ENCODE measurements at places on chromosomes 5 and 9.

DNA sequence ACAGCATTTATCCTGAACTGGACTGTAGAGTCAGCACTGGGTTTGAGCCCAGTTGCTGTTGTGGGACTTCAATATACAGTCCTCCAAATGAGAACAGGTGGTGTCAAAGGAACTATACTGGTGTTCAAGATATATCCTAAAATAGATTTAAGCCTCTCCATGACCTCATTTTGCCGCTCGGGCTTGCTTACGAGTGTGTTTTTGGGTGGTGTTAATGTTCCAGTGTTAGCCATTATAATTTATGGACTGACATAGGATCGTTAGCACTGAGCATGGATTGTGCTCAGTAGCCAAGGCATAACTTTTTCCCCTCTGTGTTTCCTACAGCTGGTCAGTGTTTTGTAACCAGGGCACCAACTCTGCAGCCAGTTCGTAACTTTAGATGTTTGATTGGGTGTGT is 306.6 kb downstream of the SPATA31D1 start:
- no peak for DNase-seq

DNA sequence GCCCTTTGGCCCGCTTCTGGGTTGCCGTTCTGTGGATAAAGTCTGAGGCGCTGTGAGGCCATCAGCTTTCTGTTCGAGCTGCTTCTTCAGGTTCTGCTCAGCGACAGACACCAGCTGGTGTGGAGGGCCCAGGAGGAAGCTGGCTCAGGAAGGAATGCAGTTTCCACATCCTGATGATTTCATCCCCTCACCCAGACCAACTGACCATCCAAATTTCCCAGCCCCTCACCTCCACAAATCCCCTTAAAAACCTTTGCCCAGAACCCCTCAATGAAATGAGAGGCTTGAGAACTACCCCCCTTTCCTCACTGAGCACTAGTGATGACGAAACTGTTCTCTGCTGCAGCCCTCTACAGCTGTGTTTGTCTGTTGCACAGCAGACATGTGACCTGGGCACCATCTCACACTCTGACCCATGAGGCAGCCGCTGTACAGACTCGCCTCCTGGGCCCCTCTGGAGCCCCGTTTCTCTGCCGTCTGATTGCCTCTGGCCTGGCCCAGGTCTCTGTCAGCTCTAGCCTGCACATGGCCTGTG is 45.4 kb downstream of the SPATA31C2 start:
- DNase-seq = no peak

DNA sequence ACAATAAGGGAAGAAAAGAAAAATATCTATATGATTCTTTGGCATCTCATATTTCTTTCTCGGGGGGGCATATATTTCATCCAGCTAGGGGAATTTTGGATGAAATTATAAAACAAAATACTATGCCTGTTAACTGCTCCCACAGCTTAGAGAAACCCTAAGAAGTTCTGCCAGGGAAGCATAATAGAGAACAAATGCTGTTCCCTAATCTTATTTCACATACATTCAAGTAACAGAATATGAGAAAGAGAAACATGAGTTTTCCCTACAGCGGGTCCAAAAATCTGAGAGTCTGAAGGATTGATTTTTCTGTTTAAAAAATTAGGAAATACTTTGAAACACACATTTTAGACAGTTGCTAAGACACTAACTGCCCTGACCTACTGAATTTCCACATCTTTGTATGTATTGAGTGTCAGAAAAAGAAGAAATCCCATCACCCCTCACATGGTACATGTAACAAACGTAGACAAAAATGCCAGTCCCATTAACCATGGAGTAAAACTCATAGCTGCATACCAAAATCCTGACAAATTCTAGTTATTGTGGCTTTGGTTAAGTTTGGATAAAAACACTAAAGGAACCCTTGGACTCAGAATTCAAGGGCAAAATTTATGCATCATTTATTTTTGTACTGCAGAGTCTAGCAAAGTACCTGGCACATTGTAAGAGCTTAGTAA is 620.2 kb upstream of the DMAC1 start:
- DNase-seq = no peak

- no peak for DNase-seq
Measured at GRCh38 chr5:174176511-174176910, 131.0 kb downstream of the NSG2 start.

DNA sequence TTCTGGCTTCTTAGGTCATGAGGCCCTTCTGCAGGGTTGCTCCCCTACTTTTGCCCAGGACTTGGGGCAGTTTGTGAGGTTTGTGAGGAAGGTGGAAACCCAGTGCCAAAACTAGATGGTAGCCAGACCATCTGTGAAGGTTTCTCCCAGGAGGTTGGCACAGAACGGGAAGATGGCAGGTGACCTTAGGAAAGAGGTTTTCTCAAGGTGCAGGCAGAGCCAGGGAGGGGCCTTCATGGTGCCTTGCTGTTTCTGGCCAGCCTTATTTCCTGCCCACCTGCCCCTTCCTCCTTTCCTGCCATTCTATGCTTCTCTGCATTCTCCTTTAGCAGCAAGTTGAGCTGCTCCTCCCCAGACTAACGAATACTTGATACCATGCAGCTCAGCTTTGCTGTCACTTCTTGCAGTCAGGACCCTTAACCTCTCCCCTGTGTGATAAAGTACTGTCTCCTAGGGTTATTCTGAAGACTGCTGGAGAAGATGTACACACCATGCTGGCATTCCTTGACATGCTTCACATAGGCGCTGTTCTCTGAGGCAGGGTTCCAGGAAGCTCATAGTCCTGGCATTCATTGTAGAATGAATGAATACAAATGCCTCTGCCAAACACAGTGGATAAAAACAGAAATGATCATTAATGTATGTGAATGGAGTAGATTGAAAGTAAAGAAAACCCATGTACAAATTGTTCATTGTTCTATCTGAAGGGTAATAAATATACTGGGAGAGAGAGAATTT is 154.3 kb downstream of the KDM4C start:
- no peak for DNase-seq

Measured in GOT3 (cell line).